ENCODE measurements at places on chromosomes 6 and 20.
A peak's percentile ranks its signal among the peaks of the same experiment; 100 is the strongest.

DNA sequence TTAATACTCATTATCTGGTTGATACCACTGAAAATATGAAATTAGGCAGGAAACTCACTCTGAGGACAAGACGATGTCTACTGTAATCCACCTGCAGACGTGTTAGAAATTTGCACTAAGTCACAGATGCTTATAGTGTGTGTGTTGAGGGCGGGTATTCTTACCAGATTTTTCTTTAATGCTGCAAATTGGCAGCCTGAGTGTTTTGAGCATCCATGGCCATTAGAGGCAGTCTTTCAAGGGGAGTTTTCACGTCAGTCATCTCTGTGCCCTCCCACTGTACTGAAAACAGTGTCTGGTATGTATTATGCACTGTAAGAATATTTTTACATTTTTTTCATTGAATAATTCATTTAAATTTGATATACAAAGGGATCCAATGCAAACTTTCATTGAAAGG is 266.5 kb upstream of the QKI start:
- no peak for DNase-seq

DNA sequence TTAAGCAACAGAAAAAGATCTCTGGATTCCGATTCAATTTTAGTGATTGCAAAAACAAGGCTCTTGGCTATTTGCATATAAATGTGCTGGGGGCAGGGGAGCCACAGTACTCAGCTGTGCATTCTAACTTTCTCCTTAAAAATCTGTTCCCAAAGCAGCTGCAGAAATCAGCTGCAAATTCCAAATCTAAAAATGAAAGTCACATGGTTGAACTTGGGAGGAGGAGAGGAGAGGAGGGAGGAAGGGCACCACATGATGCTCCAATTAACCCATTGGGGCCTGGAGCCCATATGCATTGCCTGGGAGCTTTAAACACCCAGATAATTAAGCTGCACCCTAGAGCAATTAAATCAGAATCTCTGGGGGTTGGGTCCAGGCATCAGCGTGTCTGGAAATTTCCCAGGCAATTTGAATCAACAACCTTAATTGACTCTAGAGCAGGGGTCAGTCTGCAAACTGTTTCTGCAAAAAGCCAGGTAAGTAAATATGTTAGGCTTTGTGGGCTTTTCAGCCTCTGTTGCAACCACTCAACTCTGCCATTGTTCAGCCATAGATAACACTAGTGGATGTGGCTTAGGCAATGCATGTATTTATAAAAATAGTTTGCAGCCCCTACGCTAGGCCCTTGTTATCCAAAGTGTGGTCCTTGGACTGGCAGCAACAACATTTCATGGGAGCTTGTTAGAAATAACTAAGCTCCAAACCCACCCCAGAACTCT is 508.1 kb downstream of the KIF16B start:
- no peak for DNase-seq

- DNase-seq: no peak
These were observed 887 bp upstream of the AIF1 start for GRCh38 chr6:31614075-31614619.

DNA sequence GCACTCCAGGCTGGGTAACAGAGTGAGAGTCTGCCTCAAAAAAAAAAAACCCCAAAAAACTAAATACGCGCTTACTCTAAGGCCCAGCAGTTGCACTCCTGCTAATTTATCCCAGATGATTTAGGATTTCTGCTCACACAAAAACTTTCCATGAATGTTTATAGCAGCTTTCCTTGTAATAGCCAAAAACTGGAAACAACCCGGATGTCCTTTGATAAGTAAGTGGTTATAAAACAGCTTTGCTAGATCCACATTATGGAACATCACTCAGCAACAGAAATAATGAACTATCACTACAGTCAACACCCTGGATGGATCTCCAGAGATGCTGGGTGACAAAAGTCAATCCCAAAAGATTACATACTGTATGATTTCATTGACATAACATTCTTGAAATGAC is 220.4 kb upstream of the JARID2 start:
- no peak for DNase-seq

DNA sequence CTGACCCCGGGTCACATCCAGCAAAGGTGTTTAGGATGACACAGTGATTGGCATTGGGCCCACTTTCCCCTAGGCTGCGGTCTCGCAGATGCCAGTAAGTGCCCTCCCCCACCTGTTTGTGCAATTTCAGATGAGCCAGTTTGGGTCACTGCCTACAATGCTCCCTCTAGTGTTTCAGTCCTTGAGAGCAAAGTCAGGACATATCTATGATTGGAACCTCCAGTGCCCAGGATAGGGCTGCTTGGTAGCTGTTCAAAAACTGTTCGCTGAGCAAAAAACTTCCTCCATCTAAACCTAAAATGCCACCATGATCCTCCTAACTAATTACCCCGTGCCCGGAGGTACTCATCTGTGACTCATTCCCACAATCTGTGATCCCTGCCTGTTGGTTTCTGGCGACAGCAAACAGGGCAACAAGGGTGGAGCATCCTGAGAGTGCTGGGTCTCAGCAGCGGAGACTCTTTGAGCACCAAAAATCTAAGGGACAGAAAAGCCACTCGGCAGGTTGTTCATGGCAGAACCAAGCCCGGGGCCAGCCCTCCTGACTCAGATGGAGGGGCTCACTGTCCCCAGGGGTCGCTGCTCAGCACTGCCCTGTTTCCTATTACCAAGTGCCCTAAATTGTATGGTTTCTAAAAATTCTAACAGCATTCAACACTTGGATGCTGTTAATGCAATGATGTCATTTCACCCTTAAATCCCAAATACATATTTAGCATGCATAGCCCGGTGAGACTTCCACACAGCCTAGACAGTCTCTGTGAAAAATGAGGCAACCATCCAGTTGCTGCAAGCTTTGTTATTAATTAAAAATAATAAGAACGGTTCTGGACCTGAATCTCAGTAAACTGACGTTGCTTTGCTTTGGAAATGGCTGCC is 5.0 kb downstream of the VSX1 start:
- peak; percentile 29 for DNase-seq

DNA sequence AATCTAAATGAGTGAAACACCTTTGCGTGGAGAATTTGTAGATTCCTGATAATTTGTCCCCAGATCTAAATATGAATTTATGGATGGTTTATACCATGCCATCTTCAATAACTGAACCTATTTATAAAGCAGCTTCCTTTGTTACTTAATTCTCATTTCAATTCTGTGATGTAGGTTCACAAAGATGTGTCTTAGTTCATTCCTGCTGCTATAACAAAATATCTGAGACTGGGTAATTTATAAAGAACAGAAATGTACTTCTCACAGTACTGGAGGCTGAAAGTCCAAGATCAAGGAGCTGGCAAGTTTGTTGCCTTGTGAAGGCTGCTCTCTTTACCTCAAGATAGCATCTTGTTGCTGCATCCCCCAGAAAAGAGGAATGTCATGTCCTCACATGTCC is 2.1 kb upstream of the TFB1M start:
- no peak for DNase-seq

GRCh38 chr20:60104993-60105803 is 147.0 kb downstream of the CDH26 start:
- no peak for DNase-seq

GRCh38 chr6:41784581-41785171 is 2.8 kb upstream of the TOMM6 start:
- no peak for DNase-seq

DNA sequence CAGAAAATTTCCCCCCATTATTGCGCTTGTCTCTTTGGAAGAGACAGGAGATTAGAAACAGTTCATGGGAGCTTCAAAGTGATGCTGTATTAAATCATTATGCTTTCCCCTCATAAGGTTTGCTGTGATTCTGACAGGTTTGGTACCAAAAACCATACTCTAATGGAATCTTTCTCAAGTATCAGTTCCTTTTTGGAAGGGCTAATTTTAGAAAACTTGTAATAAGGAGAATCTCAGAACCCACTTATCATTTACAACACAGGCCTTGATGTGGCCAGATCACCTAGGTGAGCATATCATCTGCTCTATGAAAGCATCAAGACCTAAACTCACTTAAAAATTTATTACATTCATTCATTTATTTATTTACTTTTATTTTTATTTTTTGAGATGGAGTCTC is 51.2 kb downstream of the TP53INP2 start:
- no peak for DNase-seq

DNA sequence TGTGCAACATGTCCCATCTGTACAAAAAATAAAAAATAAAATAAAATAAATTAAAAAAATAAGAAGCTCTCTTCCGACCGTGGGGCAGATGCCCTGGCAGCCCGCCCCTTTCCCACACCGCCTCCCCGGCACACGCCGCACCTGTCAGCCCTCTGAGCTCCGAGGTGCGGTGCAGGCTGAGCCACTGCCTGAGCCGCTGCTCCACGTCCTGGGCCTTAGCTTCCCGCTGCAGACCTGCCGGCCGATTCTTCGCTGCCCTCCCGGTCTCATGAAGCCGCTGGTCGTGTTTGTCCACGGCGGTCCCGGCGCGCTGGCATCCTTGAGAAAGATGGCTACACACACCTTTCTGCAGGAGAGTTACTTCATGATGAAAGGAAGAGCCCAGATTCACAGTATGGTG is 10.7 kb upstream of the CLPSL2 start:
- DNase-seq: no peak

DNA sequence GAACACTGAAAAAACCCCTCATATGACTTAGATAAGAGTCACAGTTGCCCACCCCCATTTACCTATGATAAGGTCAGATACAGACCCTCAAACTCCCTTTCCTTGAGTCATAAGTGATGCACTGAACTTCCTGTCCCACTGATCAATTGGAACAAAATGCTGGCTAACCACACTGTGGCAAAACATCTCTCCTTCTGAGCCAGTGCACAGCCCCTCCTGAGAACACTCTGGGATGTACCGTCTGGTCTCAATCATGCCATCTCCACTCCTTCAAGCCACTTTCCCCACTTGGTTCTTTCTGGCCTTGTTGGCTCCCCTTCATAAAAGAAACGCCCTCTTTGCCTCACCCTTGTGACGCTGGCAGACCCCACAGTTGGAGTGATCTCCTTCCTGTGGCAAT is 42.6 kb upstream of the NXT1 start:
- no peak for DNase-seq

DNA sequence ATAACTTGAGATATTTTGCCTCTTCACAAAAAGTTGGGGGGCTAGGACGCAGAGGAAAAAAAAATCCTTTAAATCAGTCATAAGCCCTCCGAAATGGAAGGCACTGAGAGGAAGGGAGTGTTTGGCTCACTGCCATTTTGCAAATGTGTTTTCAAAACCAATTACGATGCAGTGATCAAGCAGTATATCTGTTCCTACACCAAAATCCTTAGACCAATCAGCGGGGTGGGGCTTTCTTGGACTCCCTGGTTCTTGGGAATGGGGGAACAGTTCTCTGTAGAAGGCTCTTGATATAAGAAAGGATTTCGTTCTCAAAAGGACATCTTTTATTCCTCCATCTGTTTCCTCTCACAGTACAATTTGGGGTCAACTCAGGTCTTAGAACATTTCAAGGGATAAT is 478.6 kb upstream of the JARID2 start:
- DNase-seq: no peak

- DNase-seq: no peak
These were observed 3.3 kb upstream of the CNKSR3 start for GRCh38 chr6:154513601-154514320.

DNA sequence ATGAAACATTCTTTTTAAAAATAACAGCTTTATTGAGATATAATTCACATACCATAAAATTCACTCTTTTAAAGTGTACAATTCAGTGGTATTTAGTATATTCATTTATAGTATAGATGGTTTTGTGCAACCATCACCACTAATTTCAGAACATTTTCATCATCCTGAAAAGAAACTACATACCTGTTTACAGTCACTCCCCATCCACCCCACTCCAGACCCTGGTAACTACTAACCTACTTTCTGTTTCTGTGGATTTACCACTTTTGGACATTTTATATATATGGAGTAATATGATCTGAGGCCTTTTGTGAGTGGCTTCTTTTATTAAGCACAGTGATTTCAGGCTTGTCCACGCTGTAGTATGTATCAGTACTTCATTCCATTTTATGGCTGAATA is 2.5 kb upstream of the TMEM217 start:
- DNase-seq: no peak

DNA sequence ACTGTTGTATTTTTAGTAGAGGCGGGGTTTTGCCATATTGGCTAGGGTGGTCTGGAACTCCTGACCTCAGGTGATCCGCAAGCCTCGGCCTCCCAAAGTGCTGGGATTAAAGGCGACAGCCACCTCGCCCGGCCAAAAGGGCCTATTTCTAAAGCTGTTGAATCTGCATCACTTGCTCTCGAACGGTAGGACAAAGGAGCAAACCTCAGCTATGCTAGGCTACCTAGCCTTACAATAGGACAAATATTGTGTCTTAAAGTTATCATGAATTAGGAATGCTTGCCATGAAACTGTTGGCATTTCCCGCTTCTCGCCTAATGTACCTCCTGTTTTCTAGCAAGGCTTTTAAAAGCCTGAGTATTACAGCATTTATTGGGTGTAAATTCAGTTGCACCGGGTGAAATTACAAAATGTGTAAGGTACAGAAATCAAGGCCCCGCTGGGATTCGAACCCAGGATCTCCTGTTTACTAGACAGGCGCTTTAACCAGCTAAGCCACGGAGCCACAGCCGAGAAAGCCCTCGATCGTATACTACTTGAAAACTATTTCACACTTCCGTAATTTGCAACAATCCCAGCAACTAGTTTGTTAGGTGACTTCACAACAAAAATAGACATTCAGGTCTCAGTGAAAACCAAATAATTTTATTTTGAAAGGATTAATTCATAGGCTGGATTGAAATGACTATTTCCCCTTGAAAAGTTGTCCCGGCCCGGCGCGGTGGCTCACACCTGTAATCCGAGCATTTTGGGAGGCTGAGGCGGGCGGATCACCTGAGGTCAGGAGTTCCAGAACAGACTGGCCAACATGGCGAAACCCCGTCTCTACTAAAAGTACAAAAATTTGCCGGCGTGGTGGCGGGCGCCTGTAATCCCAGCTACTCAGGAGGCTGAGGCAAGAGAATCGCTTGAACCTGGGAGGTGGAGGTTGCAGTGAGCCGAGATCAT is 211.6 kb upstream of the ZNF184 start:
- DNase-seq: peak; percentile 48

GRCh38 chr20:32520927-32521203 is 64.3 kb downstream of the NOL4L start:
- DNase-seq: no peak

- no peak for DNase-seq
These were observed 652.8 kb upstream of the CITED2 start for GRCh38 chr6:140027219-140027618.

DNA sequence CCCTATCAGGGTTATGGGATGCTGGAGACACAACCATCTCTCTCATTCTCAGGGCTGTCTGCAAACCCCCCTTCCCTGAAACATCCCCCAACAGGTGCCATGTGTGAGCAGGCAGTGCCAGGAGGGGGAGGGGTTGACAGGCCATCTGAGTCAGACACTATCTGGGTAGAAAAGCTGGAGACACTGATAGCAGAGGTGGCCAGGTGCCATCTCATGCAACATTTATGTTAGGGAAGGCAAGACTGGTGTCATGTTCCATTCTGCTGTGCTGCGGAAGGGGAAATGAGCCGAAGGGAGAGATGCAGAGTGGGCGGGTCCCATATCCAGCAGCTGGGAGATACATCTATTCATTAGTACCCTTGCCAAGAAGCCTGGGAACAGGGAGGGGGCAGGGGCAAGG is 3.5 kb downstream of the LHFPL5 start:
- DNase-seq: no peak

GRCh38 chr6:24092407-24092806 is 33.6 kb upstream of the NRSN1 start:
- DNase-seq: no peak

- peak; percentile 49 for DNase-seq
These were observed 11.9 kb downstream of the SLX4IP start for GRCh38 chr20:10447028-10447427.

GRCh38 chr20:47297746-47298145 is 58.8 kb downstream of the ZMYND8 start:
- no peak for DNase-seq

Measured in AG08396 (cell line).